ENCODE measurements at places on chromosomes 1 and 21.

GRCh38 chr1:157925419-157926166 is 67.9 kb upstream of the KIRREL1 start:
- DNase-seq = no peak

DNA sequence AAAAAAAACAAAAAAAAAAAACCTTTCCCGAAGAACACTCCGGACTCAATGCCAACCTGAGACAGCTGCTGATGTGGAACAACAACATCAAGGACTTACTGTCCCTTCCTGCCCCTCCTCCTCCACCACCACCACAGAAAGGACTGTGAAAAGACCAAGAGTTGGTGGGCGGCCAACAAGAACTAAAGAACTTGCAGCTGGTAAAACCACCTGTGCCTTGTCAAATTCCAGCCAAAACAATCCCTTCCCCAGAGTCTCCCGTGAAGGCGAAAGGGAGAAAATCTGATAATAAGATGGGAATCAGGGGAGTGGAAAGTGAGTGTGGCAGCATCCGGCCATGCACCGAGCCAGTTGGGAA is 88.9 kb downstream of the PROX1 start:
- DNase-seq = no peak

- no peak for DNase-seq
Measured at GRCh38 chr1:247184254-247184653, 12.4 kb upstream of the ZNF124 start.

DNA sequence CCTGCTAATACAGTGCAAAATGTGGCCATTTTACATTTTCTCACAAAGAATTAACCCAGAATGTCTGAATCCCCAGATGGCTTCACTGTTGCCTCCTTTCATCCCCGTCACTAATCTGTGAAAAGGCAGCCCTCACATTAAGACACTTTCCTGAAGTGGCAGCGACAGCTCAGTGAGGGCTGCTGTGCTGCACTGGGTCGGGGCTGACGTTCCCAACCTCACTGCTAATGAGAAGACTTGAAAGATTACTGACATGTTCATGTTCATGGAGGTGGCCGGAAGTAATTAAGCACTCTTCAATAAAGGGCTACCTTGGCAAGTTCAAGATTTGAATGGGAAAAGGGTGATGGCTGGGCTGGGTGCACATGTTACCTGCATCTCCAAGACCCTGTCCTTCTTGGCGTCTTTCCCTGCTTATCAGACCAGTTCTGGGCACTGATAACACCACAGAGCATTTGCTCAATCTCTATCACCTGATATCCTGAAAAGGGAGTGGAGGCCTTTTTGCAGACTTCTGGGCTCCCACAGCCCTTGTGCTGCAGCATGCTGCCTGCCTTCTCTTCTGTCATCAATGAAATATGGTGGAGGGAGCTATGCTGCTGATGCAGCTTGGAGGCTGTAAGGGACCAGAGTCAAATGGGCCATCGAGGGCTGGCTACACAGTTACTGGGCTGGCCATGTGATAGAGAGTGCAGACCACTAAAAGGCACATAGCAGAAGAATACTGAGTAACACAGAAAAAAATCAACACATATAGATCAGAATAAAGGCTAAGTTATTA is 383.5 kb downstream of the PCP4 start:
- no peak for DNase-seq

GRCh38 chr1:44591381-44591780 is 82.9 kb downstream of the TMEM53 start:
- no peak for DNase-seq

- DNase-seq = no peak
Measured at GRCh38 chr1:78918157-78918556, 88.4 kb downstream of the ADGRL4 start.

DNA sequence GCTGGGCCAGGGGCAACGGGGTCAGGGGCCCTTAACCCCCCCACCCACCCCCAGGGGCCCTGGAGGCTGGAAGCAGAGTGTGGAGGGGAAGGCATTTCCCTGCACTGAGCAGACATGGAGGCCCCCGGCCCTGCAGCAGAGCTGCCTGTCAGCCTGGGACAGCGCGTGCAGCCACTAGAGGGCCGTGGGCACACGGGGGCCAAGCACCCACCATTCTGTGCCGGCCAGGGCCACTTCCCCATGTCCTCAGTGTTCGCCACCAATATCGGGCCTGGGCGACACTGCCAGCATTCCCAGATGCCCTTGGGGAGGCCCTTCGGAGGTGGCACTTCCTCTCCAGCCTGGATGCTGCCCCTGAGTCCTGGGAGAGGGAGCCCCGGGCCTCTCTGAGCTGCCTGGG is 23.2 kb upstream of the ARHGEF16 start:
- no peak for DNase-seq

- DNase-seq = peak; percentile 23
Measured at GRCh38 chr1:178134061-178134460, 40.2 kb downstream of the RASAL2 start.

GRCh38 chr1:35854989-35855700 is 27.9 kb upstream of the AGO1 start:
- DNase-seq = no peak

- DNase-seq = no peak
Measured at GRCh38 chr1:145720556-145720877, 1.2 kb downstream of the CD160 start.

DNA sequence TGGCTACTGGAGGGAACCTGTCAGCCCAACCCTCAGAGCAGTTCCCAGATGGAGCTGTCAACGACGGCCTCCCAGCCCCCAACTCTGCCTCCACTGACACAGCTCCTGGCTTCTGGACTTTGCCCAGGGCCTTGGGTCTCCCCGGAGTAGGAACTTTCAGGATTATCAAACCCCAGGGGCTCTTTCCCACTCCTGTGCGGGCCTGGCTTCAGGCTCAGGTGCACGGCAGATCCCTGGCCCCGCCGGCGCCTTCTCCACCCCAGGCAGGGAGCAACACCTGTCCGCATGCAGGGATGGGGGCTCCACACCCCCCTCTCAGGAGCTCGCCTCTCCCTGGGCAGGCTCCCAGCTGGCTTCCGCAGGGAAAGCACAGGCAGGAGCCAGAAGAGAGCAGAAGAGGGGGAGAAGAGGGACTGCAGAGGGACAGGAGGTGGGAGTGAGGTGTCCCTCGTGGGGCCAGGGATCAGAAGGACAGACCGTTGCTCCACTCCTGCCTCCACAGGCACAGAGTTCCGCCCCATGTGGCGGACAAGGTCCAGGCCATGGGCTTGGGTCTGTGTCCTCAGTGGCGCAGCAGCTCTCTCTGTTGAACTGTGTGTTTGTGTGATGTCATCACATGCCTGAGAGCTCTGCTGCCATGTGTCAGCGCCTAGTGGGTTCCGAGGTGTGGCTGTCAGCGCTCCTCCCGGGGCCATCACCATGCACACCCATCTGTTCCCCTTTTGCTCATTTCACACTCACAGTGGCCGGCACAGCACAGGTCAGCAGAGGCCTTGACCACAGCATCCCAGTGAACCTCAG is 107.7 kb downstream of the PDE9A start:
- no peak for DNase-seq

GRCh38 chr1:237012788-237013383 is 8.6 kb upstream of the MT1HL1 start:
- DNase-seq = peak; percentile 58

GRCh38 chr1:10502206-10502605 is 27.5 kb downstream of the PEX14 start:
- no peak for DNase-seq

- no peak for DNase-seq
Measured at GRCh38 chr1:7331926-7332535, 439.1 kb upstream of the VAMP3 start.

- DNase-seq = no peak
Measured at GRCh38 chr1:224524679-224525078, 90.1 kb upstream of the WDR26 start.

- no peak for DNase-seq
Measured at GRCh38 chr1:174191349-174191862, 32.1 kb downstream of the RABGAP1L start.

GRCh38 chr1:163401211-163401610 is 79.5 kb downstream of the NUF2 start:
- DNase-seq = no peak

- no peak for DNase-seq
Measured at GRCh38 chr1:155938220-155938627, 3.2 kb upstream of the RXFP4 start.

- DNase-seq = peak; percentile 47
Measured at GRCh38 chr1:39646232-39647081, 7.0 kb upstream of the HEYL start.

DNA sequence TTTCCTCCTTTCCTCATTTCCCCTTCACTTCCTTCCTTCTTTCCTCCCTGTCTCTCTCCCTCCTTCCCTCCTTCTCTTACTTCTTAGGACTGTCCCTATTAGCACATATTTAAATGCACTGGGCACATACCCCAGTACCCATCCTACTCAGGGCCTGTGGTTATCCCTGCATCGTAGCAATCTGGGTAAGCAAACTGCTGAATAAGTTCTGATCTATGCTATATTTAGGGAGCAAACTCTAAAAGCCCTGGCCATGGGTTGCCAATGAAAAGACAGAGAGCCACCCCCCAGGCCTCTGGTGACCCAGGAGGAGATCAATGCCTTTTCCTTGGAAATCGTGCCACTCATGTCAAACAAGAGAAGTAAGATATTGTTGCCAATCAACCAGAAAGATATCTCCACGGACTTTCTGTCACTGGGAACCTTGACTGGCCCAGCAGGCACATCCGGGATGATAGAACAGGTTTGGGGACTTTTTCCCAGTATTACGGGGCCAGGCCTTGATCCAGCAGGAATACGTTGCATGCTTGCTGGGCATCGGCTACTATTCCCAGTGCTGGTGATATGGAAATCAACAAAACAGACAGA is 5.4 kb downstream of the FAM3B start:
- DNase-seq = no peak

DNA sequence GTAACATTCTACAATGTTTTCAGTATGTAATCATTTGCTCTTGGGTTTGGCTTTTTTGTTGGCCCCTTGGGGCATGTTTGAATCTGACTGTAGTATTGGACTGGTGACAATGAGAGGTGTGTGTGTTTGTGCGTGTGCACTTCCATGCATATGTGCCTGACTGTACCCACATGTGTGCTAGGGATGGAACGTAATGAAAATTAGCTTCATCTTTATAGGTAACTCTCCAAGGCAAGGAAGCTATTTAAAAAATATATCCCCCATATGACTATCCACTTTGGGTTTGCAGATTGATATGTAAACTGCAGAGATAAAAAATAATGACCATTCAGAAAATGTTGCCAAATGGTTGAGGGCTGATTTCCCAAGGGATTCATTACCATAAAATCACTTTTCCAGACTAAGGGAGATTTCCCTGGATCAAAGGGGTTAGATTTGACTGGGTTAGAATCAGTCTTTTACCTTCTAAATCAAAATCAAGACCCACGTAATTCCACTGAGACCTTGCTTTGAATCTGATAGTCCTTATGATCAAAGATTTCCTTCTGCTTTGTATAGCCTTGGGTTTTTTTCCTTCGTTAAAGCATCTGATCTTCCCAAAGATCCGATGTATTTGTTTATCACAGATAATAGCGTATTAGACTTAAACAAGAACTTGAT is 189.7 kb downstream of the CENPF start:
- no peak for DNase-seq

DNA sequence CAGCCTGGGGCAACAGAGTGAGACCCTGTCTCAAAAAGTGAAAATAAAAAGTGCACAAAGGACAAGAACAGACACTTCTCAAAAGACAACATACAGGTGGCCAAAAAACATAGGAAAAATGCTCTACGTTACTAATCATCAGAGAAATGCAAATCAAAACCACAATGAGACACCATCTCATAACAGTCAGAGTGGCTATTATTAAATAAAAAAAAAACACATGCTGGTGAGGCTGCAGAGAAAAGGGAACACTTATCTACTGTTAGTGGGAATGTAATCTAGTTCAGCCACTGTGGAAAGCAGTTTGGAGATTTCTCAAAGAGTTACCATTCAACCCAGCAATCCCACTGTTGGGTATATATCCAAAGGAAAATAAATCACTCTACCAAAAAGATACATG is 173.2 kb downstream of the SMYD3 start:
- no peak for DNase-seq

DNA sequence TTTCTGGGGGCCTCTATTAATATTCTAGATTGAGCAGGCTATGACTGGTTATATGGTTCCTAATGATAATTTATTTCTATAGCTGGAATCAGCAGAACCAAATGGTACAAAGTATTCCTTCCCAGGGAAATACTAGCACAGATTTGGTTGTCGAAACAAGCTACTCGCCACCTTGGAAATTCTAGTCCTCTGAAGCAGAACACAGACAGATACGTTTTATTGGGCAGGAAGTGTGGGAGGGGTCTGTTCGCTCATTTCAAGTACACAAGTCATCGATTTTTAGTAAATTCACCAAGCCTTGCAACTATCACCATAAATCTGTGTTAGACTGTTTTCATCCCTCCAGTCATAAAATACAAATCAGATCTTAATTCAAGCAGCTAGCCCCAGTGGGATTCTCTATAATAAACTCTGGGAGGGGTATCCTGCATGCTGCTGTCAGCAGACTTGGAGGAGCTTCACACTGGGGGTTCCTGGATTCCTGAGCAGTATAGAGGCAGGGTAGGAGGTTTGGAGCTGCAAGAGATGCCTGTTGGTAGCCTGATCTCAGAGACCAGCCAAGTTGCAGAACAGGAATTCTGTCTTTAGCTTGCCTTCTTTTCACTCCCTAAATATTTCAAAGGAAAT is 9.8 kb upstream of the GPR137B start:
- no peak for DNase-seq

- DNase-seq = no peak
Measured at GRCh38 chr21:15682186-15682895, 47.4 kb upstream of the USP25 start.

DNA sequence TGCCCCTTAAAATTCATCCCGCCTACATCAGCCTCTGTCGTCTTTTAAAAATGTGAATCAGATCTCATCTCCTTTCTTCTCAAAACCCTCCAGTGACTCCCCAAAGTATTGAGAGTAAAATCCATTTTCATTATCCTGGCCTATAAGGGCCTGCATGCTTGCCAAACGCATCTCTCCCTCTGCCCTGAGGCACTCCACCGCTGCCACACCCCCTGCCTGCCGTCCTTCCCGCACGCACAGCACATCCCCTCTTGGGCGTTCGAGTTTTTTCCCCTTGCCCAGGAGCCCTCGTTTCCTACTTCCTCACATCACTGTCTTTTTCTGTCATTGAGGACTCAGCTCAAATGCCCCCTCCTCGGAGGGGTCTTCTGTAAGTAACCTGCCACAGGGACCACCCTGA is 53.3 kb upstream of the MTR start:
- DNase-seq = no peak

GRCh38 chr1:226751703-226752102 is 12.6 kb upstream of the ITPKB start:
- no peak for DNase-seq

- no peak for DNase-seq
Measured at GRCh38 chr21:45748593-45748992, 105.1 kb downstream of the PCBP3 start.
